Substantia nigra (tissue), 51 donors: ENCODE measurements at places on chromosomes 7 and 10.

GRCh38 chr7:149865437-149865836 is 8.3 kb upstream of the ATP6V0E2 start:
- DNase-seq = no peak

DNA sequence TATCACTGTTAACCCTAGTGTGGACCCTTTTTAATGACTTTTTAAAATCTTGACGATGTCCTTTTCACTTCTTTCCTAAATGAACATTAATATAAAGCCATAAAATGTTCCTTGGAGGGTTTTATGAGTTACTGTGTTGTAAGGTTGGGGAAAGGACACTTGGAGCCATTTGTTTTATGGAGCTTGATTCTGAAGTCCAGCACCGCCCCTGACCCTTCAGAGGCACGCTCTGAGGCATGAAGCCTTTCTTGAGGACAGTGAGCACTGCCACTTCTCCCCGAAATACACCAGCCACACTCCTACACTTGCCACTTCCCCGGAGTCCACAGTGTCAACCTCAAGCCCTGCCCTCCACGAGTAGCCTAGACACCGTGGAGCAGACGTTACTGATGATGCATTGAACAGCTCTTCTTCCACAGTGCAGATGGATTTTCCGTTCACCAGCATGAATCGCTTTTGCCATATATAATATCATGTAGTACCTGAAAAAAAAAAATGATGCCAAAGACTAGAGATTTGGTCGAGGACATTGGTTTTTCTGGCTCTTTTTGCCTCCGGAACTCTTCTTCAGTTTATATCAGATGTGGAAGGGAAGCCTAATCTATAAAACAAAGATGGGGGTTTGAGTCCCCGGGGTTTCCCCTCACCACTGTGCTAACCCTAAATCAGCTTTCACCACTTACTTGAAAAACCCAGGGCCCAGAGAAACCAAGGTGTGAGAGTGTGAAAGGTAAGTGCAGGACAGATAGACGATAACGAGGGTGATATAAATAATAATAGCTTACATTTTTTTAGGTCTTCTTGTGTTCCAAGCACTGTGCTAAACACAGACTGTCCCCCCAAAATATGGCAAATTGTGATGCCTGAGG is 652.6 kb upstream of the GALNT17 start:
- no peak for DNase-seq

- no peak for DNase-seq
Observed at GRCh38 chr10:21488246-21488956, 37.1 kb downstream of the SKIDA1 start.

DNA sequence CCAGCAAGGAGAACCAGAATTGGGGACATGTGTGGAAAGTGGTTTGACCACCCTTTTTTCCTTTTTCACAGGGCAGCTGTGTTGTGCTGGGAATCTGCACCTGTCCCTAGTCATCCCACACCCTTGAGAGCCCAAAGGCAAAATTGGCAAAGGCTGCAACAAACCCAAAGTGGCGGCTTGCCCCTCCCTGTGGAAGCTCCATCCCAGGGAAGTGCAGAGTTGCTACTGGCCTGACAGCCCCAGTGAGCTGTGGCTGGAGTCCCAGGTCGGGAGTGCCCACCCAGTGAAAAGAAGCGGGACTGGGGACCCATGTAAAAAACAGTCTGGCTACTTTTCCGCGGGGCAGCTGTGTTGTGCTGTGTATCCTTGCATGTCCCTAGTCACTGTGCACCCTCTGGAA is 109.1 kb upstream of the GRM3 start:
- DNase-seq = no peak

- no peak for DNase-seq
Observed at GRCh38 chr10:7626283-7626682, 40.5 kb downstream of the ITIH5 start.

GRCh38 chr7:84187087-84187805 is 7.3 kb downstream of the SEMA3A start:
- no peak for DNase-seq

- no peak for DNase-seq
Observed at GRCh38 chr10:124650820-124651401, 93.3 kb downstream of the FAM53B start.

DNA sequence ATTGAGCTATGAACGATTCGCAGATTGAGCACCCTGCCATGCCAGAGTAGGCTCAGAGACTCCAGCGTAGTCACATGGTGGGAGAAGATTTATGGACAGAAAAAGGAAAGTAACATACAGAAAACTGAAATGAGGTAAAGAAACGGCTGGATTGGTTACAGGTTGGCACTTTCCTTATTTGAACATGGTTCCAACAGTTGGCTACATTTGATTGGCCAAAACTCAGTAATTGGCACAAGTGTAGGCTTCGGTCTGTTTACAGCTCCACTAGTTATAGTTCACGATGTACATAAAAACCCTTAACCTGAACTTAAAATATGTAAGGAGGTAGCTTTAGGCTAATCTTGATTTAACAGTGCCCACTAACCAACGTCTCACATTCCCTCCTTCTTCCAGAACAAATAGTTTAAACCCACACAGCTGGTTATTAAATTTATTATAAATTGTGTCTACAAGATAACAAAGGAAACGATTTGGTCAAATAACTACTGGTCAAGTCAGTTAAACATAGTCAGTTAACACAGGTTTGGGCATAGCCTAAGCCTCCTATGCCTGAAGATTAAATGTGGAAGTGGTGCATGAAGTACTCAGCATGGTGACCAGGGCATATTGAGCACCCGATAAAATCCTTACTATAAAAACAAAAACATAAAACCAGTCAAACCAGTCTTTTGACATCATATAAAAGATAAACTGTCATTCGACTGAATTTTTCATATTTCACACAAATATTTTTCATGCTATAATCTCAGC is 17.9 kb upstream of the MTERF1 start:
- DNase-seq = no peak

DNA sequence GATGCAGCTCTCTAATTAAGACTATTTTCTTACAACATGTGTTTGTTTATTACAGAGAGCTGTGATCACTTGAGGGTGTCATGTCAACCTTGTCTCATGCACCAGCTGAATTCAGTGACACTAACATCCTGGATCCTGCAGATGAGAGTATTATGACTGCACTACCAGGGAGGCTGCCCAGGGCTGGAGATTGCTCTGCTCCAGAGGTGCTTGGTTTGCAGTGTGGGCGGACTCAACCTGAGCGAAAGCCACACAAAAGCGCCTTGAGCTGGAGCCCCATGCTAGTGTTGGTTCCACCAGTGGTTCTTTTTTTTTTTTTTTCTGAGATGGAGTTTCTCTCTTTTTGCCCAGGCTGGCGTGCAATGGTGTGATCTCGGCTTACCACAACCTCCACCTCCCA is 33.8 kb upstream of the ATXN7L1 start:
- DNase-seq = no peak

- DNase-seq = no peak
Observed at GRCh38 chr10:50574305-50574704, 49.5 kb downstream of the SGMS1 start.

DNA sequence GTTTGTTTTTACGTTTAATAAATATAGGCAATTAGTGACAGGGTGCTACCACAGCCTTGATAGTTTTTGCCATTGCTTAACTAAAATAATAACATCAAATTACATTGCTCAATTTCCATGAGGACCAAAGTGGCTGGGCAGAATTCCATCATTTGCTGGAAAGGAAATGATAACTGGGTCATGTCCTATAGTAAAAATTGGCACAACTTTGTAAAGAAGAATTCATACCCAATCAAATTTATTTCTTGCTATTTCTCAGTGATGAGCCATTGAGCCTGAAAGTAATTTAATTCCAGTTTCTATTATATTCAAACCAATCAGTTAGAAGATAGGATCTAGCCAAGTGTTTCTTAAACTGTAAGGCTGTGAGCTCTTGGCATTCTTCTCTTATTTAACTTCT is 102.2 kb upstream of the CTTNBP2 start:
- DNase-seq = no peak

- no peak for DNase-seq
Observed at GRCh38 chr10:43013065-43013464, 63.8 kb upstream of the RET start.

DNA sequence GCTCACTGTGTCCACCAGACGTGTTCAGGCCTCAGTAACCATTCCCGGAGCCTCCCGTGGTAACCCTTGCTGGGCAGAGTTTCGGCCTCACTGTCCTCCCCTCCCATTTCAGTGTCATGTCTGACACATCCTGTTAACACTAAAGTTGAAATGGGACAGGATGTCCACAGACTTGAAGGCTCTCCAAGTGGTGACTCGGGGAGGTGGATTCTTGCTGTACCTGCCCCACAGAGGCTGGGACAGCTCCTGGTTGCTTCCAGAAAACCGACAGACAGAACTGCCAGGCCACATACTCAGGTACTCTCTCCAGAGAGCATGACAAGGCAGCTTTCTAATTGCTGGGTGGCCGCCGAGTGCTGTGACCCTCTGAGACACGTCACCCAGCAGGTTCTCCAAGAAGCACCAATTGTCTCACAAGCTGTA is 17.9 kb upstream of the CYTH3 start:
- DNase-seq = no peak

DNA sequence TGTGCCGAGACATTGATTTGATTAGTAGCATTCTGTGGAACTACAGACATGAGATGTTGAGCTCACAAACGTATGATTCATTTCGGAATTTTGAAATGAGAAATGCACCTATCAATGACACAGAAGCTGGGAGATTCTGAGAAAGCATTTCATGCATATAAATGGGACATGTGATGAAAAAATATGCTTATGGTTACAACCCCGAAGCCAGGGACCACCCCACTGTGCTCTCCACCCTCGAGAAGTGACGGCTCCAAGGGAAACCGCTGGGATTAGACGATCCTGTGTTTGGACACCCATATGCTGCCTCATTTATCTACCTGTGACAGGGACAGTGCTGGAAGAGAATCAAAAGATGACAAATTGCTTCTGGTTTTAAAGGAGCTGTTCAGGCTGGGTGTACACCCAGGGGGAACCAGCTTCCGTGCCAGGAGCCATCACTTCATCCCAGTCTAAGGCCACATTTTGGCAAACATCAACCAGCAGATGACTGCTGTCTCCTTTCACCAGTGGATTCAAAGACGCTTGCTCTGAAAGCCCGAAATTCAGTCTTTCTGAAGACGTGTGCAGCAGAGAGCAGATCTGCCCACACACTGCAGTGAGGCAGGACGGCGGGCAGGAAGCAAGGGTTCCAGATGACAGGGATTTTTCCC is 109.9 kb downstream of the ATXN7L1 start:
- no peak for DNase-seq

GRCh38 chr7:83941300-83941699 is 253.3 kb downstream of the SEMA3A start:
- no peak for DNase-seq

DNA sequence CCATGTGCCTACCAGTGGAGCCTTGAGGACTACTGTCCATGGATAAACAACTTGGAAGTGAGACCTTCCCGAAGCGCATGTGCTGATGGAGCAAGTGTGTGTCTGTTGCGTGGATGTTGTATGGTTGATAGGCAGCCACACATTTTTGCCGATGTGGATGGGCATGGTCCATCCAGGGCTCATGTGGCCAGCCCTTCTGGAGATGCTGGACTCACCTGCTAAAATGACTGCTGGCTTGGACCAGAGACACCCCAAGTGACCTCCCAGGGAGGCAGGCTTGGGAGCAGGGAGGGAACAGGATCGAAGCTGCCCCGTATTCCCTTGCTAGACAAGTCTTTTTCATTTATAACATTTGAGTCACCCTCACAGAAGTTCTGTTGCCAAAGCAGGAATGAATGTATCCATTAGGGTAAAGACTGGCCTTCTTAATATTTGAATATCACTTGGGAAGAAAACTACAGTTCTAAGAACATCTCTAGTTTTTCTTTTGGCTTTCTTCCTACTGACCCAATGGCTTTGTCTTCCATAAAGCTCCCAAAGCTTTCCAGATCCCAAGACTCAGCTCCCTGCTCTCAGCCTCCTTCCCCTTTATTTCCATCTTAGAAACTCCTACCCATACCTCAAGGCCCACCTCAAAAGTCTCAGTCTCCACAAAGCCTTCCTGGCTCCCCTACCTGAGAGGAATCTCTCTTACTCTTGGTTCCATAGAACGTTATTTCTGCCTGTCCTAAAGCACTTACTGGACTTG is 3.0 kb downstream of the PTPRE start:
- no peak for DNase-seq

DNA sequence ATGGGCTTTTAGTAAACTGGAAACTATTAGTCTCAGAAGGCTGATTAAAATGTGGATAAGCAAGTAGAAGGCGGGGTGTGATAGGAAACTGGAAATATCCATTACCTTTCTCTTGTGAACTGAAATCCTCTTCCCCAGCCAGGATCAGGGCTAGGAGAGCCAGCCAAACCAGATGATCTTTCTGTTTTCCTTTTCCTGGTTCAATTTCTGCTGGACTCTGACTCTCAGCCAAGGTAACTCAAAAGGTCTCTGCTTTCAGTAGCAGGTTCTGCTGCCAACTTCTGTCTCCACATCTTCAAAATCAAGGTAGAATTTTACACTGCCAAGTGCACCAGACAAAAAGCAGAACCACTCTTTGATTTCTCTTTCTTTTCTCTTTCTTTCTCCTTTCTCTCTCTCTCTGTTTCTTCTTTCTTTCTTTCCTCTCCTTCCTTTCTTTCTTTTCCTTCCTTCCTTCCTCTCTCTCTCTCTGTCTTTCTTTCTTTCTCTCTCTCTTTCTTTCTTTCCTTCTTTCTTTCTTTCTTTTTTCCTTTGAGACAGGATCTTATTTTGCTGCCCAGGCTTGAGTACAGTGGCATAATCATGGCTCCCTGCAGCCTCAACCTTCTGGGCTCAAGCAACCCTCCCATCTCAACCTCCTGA is 30.8 kb downstream of the OTUD1 start:
- DNase-seq = no peak

DNA sequence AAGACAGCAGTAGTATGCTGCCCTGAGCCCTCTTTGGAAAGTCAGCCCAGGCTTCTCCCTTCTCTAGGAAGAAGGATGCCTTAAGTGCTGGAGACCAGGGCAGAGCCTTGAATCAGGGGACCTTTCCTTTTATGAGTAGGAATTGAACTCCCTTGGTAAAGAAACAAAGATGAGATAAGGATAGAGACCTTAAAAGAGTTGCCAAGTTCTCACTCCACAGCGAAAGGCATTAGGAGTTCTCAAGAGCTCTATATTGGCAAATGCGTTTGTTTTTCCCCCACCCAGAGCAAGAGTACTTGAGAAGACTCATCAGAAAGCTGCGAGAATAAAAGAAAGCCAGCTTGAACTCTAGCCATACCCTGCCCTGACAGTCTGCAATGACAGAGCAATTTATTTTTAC is 72.9 kb upstream of the OGDHL start:
- no peak for DNase-seq
